GM12878 (cell line): ENCODE measurements at places on chromosomes 11 and 22. TPM values are rescaled to one million over a fixed set of nuclear protein-coding genes. Genes with fewer than 3 reads are reported as not detected.

Gene HIC2
- total RNA-seq = 4.7 and 5.0 TPM in 2 replicates

DNA sequence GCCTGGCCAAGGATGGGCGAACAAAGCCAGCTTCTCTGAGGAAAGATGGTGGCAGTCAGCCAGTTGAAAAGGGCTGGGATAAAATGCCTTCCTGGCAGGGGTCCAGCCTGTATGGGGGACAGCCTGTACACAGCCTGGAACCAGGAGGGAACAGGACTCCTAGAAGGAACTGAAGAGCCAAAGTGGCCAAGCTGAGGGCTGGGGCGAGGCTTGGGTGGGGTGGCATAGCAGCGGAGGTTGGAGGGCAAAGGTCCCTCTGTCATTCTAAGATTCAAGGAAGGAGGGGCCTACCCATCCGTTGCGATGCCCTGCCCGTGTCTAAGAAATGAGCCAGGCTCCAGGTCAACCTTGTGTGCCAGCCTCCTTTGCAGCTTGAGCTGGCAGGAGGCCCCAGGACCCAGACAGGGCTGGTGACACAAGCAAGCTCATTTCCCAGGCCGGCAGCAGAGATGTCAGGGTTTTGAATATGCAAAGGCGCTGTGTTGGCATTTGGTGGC, 22.6 kb downstream of the FADD start:
- no peaks in the 10 kb centered on the region for H3K36me3 ChIP-seq
- no peak for DNase-seq
- H3K27ac ChIP-seq = no peak overlapping the region
- no peaks in the 10 kb centered on the region for H3K4me1 ChIP-seq

GRCh38 chr11:56848141-56848809, 99.8 kb upstream of the OR9G4 start:
- no peak for DNase-seq
- H3K27me3 ChIP-seq = no peaks in the 10 kb centered on the region
- no peaks in the 10 kb centered on the region for H3K36me3 ChIP-seq
- H3K4me3 ChIP-seq = no peak overlapping the region
- no peaks in the 10 kb centered on the region for H3K4me1 ChIP-seq

- H3K36me3 ChIP-seq = no peaks in the 10 kb centered on the region
- no peak overlapping the region for H3K27ac ChIP-seq
- DNase-seq = no peak
- H3K4me3 ChIP-seq = no peak overlapping the region
- no peaks in the 10 kb centered on the region; the same call in 1 of the 2 replicates for H3K4me1 ChIP-seq
- peaks cover 4% of the 10 kb centered on the region; the same call in 1 of the 2 replicates for H3K27me3 ChIP-seq
These were observed 5.1 kb upstream of the MYRF start for GRCh38 chr11:61747192-61747966.

DNA sequence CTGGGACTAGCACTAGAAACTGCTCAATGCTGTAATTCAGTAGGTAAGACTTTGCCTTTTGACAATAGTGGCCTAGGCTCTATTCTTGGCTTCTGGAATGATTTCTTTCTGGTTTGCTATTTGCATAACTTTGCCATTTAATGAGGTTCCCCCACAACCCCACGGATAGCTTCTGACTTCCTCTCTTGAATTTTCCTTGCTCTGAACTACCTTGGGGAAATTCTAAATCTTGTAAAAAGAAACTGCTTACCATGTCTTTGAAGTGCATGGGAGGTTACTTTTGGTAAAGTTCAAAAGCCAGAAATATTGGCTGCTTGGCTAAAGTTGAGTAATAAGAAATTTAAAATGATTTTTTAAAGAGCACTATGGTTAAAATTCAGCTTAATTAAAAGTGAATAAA, 35.3 kb downstream of the CARD18 start:
- H3K27ac ChIP-seq = no peak overlapping the region
- no peaks in the 10 kb centered on the region for H3K27me3 ChIP-seq
- no peaks in the 10 kb centered on the region for H3K36me3 ChIP-seq
- no peak overlapping the region for H3K4me3 ChIP-seq
- DNase-seq = no peak

GRCh38 chr11:61927501-61927900, 10.1 kb upstream of the RAB3IL1 start:
- no peak for DNase-seq
- H3K36me3 ChIP-seq = no peaks in the 10 kb centered on the region
- no peaks in the 10 kb centered on the region for H3K4me1 ChIP-seq
- H3K4me3 ChIP-seq = no peak overlapping the region
